ENCODE measurements at places on chromosomes 5 and 9.

GRCh38 chr9:133978226-133978898 is 13.8 kb downstream of the VAV2 start:
- DNase-seq: no peak

- DNase-seq: no peak
Observed at GRCh38 chr9:16671591-16672137, 198.8 kb downstream of the BNC2 start.

DNA sequence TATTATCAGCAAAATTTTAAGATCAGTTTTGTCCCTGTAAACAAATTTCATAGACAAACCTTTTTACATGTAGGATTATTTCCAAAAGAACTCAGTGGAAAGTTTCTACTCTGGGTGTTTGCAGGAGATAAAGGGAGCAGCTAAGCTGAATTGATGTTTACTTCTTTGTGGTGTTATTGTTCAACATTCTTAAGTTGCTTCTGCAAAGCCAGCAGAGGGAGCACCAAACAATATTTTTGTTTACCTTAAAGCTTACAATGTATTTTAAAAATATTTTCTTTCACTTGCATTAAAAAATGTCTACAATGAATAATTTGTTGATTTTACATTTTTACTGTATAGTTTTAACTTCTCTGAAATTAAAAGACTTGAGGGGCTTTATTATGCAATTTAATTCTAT is 135.4 kb downstream of the ATG10 start:
- no peak for DNase-seq

DNA sequence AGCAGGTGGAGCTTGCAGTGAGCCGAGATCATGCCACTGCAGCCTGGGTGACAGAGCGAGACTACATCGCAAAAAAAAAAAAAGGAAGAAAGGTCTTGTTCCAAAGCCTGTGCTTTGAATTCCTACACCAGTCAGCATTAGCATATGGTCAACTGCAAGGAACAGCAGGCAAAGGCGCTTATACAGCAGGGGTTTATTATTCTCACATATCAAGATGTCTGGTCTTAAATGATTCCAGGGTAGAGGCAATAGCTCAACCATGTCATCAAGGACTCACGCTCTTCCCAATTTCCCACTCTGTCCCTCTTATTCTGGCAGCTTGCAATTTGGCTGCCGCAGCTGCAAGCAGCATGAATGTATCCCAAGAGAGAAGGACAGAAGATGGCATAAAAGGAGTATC is 28.6 kb upstream of the HRH2 start:
- no peak for DNase-seq

GRCh38 chr5:135393691-135394090 is 5.3 kb downstream of the MACROH2A1 start:
- DNase-seq: no peak

GRCh38 chr5:132477784-132478365 is 12.7 kb downstream of the IRF1 start:
- no peak for DNase-seq

DNA sequence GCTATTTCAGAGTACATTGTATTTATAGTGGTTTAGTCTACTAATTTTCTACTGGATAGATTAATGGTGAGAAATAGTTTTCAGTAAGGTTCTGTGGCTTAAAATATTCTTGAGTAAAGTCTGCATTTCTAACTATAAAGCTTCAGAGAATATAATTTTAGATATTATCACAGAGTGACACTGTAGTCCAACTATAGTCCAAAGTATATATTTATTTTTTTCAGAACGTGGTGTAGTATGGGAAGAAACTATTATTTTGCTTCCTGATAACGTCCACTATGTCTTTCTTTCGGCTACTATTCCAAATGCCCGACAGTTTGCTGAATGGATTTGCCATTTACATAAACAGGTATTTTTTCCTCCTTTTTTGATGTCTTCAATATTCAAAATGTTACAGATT is 35.3 kb downstream of the MTREX start:
- DNase-seq: no peak

DNA sequence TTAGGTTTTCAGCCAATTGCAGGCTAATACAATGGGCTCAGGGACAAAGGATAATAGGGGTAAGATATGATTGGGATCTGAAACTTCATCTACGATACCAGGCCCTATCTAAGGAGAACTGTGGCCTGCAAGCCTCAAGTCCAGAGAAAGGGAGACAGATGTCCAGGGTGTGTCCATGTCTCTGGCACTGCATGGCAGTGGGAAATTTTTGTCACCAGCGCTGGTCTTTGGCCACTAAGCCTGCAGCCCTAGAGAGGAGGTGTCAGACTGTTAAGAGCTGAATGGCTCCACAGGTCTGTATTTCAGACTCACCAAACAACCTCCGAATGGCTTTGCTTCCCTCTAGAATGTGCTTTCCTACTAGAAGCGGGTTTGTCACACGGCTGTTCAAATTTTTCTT is 6.6 kb upstream of the CNOT6 start:
- DNase-seq: no peak

DNA sequence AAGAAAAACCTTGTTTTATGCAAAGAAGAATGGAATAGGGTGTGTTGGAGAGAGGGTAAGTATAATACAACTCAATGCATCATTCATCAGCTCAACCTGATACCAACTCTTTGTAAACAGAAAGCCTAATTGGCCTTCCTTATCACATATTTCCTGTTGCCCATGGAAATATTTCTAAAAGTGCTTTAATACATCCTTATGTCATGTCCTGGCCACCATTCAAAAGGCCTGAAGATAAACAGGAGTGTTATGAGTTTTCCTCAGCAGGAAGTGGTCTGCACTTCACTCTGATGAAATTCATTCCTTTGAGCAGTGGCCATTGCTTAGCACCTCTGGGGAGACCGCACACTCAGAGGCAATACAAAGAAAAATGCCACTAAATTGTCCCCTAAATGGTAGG is 511.2 kb downstream of the SEMA5A start:
- DNase-seq: no peak

- no peak for DNase-seq
Observed at GRCh38 chr9:110911659-110912418, 126.4 kb downstream of the LPAR1 start.

DNA sequence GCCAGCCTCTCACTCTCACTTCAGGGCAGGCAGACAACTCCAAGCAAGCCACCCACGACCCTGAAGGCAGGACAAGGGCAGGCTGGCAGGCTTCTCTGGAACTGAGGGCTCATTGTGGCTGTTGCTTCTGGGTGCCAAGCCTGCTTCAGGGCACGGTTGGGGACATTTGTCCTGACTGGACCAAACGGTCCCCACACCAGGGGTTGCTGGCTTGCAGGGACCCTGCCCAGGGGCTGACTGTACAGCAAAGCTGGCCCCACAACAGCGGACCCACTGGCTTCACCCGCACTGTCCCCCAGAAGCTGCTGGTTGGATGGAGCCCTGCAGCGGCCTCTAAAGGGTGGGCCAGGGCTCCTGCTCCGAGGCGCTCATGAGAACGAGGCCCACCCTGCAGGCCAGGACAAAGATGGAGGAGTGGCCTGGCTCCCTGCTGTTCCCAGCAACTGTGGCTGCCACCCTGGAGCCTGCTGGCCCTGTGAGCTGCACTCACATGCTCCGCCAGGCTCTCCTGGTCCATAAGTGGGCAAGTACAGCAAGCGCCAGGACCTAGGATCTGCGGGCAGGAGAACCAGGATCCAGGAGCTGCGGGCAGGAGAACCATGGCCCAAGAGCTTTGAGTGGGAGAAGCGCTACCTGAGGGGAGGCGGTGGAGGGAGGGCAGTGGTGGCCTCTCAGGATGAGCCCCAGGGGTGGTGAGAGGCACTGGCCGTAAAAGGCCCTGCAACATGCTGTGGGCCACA is 34.4 kb upstream of the NSMF start:
- no peak for DNase-seq

DNA sequence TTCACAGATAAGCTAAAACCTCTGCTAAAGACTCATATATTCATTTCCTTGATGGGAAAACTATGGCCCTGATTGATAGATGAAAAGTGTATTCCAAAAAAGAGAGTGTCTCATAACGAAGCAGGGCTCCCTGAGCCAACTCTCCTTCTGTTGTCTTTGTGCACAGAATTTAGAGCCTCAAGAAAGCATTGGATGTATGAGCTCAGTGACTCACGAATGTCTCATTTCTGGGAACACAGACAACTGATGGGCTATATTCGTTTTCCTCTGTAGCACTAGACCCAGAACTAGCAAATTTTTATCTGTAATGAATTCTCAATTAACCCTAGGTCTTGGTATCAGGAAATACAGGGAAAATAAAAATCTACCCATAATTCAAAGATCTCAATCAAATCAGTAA is 88.4 kb downstream of the LMNB1 start:
- no peak for DNase-seq

DNA sequence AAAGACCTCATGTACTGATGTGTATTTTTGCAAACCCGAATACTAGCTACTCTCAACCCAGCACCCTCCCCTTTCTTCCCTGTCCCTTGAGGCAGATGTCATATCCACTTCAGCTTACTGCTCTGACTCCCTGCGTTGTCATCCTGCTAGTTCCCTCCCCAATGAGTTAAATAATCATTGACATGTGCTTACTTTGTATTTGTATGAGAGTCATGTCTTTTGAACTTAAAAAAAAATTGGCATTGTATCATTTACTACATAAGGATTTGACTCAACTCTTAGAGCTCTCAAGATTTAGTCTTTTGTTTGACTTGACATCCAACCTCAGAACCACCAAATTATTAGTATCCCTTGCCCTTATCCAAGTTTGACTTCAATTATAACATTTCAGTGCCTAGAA is 219.7 kb upstream of the TUT7 start:
- DNase-seq: no peak

- no peak for DNase-seq
Observed at GRCh38 chr9:126628969-126629674, 15.4 kb downstream of the LMX1B start.

DNA sequence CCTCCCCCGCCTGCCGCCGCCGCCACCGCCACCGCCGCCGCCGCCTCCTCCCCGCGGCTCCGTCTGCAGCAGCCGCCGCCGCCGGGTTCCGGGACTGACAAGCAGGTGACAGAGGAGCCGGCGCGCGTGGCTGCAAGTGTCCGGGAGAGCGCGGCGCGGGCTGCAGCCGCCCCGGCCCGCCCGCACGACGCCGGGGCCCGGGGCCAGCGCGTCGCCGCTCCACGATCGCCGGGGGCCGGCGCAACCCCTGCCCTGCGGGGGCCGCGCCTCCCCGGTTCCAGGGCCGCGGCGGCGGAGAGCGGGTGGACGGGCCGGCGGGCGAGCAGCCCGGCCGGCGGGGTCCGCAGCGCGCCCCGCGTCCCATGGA is 343 bp downstream of the LMX1B start:
- DNase-seq: peak; percentile 40

- no peak for DNase-seq
Observed at GRCh38 chr9:133331221-133331620, 4.8 kb downstream of the SURF6 start.

DNA sequence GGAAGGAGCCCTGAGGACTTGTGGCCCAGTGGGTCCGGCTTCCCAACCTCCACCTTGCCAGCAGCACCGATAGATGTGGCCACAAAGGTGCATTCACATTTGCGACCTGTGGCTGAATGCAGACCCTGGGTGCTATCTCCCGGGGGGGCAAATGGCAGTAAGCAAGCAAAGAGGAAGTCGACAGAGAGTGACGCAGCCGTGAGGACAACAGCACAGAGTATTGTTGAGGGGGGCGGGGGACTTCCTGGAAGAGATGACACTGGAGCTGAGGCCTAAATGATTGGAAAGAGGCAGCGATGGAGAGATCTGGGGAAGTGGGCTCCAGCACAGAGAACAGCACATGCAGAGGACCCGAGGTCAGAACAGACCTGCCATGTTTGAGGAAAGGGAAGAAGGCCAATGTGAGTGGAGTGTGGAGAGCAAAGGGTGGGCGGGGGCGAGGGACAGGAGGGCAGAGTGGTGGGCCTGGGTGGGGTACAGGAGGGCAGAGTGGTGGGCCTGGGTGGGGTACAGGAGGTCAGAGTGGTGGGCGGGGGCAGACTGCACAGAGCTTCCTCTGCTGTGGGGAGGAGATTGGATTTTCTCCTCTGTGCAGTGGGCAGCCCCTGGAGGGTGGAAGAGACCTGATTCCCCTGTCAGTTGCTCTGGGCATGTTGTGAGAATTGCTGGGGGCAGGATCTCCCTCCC is 42.6 kb downstream of the ADAMTS2 start:
- peak; percentile 5 for DNase-seq

Data from glutamatergic neuron (in vitro differentiated cells).